ENCODE measurements at places on chromosomes 16 and 17.

- no peak for DNase-seq
Measured at GRCh38 chr16:30054451-30054850, 11.1 kb upstream of the ALDOA start.

- DNase-seq: peak; percentile 73
Measured at GRCh38 chr16:83356266-83356665, 451.5 kb upstream of the HSBP1 start.

- no peak for DNase-seq
Measured at GRCh38 chr17:59126809-59127417, 20.2 kb upstream of the TRIM37 start.

GRCh38 chr16:90078579-90078895 is 1.4 kb upstream of the PRDM7 start:
- no peak for DNase-seq

GRCh38 chr16:26645614-26646013 is 421.1 kb upstream of the C16orf82 start:
- no peak for DNase-seq

DNA sequence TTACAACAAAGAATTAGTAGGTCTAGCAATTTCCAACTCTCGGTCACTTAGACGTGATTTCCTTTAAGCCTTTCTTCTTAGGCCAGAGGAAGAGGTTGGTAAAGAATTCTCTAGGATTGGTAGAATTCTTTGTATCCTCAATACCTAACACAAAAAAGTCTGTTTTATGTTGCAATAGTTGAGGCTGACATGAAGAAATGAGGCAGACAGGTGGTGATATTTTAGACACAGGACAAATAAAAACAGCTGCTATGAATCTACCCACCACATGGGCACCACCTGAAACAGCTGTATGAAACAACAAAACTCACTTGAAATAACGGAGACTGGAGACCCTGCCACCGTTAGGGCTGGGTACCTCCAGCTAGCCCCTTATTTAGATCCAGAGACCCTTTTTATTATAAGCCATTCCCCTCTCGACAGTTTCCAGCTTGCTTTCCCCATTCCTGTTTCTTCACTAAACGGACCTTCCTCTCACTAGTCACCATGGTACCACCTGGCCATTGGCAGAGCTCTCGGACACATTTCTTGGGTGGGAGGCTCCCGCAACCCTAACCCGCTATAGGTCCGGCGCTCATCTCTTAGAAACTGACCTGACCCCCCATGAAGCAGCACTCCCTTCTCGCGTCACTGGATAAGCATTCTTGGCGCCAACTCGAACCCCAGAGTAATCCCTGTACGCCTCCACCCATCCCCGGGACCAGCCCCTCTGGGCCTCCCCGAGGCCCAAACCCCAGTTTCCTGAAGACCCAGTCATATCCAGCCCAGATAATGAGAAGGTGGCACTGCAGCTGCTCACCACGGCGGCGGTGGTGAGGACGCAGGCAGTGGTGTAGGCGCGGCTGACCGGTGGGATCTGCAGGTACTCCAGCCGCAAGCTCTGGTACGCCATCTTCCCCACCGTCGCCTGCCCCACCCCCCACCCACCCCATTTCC is at the start of gene DERL2:
DERL2 (minus strand) TSS at position 909 of the 936 bp plus-strand sequence; CDS start at position 892, 17 bp downstream.
- peak; percentile 34 for DNase-seq

GRCh38 chr17:3755335-3756030 is 31.8 kb downstream of the HASPIN start:
- no peak for DNase-seq

DNA sequence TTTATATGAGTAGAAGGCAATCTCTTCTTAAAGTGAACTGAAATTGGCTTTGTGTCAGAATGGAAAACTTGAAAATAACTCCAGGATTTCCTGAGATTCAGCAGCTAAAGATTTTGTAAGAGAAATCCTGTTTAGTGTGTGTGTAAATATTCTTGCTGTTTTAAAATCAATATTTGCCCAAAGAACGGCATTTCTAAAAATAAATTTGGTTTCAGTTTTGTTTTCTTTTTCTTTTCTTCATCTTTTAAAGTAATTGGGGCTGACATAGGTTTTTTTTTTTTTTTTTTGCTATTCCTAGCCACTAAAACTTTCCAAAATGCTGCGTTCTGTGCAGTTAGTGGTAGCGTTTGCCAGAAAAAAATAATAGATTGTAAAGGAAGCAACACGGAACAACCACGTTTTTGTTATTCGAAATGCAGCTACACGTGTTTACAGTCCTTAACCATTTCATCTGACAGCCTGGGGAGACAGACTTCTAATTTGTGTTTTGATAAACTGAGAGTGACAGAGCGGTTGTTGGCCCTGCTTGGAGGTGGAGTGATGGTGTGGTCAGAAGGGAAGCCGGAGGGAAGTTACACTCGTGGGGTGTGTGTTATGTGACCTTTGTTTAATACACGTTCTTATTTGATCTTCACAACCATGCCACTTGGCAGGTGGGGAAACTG is 21.6 kb upstream of the SMPD3 start:
- peak; percentile 2 for DNase-seq
